NAMALWA (cell line): ENCODE measurements at places on chromosomes 7 and 10.
A peak's percentile ranks its signal among the peaks of the same experiment; 100 is the strongest.

GRCh38 chr7:55966851-55967250 is 2.5 kb downstream of the NIPSNAP2 start:
- DNase-seq, result no peak

- no peak for DNase-seq
These were observed 3.1 kb upstream of the LDB1 start for GRCh38 chr10:102123223-102123622.

DNA sequence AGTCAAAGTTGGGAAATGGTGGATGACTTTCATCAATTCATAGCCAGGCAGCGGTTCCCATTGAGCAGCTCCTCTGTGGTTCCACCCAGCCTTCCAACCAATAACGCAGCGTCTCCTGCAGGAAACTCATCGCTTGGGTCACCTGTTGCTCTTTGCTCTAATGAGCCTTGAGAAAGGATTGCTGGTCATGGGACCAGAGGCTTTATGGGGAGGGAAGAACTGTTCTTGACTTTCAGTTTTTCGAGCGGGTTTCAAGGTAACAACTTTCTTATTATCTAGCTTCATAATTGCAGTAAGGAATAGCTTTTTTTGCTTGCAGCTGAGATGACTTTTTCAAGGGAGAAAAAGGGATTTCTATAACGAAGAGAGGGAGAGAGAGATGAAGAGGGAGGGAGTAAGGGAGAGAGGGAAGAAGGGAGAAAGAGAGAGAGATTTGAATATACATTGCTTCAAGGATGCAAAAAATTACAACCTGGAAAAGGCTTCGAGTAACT is 405 bp upstream of the ENTPD1 start:
- DNase-seq, result no peak

DNA sequence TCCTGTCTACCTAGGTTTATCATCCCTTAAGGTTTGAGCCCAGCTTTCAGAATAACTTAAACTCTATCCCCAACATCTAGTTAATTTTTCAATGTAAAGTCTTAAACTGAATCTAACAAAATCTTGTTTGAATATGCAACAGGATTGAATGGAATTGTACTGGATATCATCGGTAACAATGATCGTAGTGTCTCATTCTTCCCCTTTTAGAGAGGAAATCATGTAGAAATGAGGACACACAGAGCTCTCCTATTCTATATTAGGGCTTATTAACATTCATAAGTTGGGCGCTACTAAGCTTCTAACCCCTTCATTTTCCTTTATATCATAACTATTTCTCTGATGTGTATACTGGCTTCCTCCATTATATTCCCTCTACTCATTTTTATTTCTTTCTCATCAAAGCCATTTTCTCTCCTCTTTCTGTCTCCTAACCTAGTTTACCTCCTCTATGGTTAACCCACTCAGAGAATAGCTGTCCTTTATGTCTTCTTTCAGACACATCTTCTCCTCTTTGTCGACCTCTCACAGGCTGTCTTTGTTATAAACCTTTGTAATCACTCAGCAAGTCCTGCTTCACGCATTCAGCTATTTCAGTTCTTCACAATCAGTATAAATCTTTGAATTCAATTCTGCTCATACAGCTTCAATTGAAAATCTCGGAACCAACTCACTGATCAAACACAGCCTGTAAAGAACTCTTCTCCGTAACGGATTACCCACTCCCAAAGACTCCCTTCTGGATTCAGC is 1019.0 kb upstream of the C7orf33 start:
- no peak for DNase-seq

- no peak for DNase-seq
These were observed 31.4 kb downstream of the CCNJ start for GRCh38 chr10:96074776-96075175.

DNA sequence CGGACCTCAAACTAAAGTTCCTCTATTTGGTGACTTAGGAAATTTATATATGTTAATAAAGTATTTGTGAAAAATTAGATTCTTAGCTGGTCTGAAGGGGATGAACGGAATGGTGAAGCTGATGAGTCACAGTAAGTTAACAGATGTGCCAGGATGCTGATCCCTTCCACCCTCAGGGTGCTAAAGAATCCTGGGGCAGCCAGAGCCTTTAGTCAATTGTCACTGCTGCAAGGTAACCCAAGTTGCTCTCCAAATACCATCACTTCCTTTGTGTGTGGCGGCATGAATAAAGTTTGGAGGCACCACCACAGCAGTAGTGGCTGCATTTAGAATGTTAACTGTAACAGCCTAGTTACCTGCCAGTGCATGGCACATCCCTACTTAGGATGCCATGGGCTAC is 222.6 kb upstream of the PPP1R3A start:
- DNase-seq, result no peak

GRCh38 chr7:118185163-118185860 is 1.3 kb downstream of the LSM8 start:
- peak; percentile 23 for DNase-seq

GRCh38 chr7:117405519-117405918 is 21.8 kb downstream of the ASZ1 start:
- DNase-seq, result no peak

DNA sequence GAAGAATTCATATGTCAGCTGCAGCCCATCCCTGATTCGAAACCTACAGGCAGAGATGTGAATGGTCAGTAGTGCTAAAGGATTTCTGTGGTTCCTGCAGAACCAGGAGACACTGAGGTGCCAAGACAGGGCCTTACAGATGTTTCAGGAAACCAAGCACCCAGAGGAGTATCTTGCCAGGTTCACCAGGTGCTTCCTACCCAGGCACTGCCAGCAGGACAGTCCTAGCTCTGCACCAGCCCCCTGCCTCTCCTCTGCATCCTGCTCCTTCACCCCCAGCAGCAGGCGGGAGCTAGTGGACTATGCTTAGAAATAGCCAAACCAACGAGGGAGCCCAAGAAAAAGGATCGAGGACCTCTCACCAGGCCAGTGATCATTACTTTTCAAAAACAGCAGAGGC is 4.2 kb upstream of the IKZF1 start:
- DNase-seq, result no peak

GRCh38 chr10:74418285-74418872 is 267.4 kb downstream of the ADK start:
- peak; percentile 1 for DNase-seq

DNA sequence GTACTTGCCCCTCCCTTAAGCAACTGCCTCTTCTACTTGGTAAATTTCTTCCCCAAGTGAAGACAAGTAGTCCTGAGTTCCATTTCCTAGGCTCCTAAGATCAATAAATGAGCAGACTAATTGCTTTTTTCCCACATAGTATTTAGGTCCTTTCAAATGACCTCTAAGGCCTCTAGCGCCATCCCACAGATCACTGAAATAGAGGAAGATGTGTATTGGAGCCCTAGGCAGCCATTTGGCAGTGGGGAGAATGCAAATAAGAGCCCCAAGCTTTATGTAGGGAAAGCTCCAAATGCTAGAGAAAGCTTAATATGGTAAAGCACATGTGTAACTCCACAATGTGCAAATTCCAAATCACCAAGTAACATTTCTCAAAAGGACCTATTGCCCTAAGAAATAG is 316.5 kb upstream of the PHF14 start:
- no peak for DNase-seq

GRCh38 chr7:107958764-107959526 is 44.0 kb downstream of the LAMB1 start:
- DNase-seq, result no peak

DNA sequence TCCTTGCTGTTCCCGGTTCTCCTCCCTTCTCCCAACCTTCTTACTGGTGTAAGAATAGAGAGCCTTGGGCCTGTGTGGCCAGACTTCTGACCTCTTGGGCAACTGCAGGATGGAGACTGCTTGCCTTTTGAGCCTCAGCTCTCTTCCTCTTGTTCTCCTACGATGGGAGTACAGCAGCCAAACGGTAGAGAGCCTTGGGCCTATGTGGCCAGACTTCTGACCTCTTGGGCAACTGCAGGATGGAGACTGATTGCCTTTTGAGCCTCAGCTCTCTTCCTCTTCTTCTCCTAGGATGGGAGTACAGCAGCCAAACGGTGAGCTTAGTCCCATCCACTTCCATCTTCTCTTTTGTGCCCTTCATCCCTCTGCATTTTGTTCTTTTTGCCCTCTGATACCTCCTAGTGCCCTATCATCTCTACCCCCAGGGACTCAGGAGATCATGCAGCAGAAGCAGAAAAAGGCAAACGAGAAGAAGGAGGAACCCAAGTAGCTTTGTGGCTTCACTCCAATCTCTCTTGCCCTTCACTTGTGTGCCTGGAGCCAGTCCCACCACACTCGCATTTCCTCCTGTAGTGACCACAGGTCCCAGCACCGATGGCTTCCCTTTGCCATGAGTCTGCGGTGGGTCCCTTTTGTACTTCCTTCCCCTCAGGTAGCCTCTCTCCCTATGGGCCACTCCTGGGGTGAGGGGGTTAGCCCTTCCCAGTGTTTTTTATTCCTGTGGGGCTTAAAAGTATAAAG is 15.3 kb downstream of the SLC25A13 start:
- no peak for DNase-seq

DNA sequence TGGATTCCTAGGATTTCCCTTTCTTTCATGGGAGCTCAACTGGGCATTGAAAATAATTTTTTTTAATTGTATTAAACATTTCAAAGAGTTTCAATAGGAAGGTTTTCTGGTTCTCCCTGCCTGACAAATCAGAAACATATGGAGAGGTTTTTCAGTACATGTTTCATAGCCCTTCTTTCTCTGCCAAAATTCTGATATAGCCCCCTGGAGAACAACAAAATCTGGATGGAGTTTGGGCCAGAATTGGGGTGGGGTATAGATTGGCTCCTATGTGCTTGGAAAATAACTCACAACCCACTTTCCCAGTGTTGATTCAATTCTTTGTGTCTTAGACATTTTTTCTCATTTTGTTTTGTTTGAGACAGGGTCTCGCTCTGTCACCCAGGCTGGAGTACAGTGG is 24.6 kb upstream of the EIF4H start:
- DNase-seq, result no peak

DNA sequence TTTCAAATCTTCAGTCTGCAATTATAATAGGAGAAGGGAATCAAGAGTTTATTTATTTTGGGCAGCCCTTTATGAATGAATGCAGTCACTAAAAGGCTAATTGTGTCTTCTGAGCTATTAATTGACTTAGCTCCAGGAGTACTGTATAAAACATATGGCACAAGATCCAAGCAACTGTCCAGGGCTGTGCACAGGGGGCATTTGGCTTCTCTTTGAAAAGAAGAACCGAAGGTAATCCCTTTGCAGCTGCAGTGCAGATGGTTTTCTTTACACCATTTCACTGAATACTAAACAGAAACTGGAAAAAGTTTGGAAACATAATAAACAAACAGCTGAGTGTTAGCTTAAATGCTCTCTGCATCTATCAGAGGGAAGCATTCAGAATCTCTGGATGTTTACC is 282.6 kb upstream of the LRRN3 start:
- DNase-seq, result no peak

- no peak for DNase-seq
These were observed 9.2 kb upstream of the ATXN7L1 start for GRCh38 chr7:105885387-105886111.

DNA sequence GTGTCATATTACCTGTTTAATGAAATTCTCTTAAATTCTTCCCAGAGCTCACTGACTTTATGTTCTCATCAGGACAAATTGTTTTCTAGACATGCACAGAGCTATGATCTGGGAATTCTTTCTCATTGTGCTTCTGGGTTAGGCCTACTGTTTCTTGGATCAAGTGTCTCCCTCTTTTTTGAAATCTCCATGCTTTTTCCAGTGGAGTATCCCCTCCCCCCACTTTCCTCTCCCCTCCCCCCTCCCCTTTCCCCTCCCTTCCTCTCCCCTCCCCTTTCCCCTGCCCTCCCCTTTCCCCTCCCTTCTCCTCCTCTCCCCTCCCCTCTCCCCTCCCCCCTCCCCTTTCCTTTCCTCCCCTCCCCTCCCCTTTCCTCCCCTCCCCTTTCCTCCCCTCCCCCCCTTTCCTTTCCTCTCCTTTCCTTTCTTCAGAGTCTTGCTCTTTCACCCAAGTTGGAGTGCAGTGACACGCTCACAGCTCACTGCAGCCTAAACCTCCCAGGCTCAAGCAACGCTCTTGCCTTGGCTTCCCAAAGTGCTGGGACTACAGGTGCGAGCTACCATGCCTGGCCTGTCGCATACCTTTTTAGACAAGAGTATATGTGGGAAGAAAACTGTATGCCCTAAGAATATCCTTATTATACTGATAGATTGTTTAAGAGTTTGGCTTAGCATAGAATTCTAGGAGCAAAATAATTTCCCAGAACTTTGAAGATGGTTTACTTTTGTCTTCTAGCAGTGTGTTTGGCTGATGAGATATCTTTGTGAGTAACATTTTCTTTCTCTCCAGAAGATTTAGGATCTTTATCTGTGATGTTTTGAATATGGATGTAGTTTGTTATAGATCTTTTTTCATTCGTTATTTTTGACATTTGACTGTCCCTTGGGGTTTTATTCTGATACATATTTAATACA is 2.5 kb downstream of the DYNC2I1 start:
- no peak for DNase-seq

DNA sequence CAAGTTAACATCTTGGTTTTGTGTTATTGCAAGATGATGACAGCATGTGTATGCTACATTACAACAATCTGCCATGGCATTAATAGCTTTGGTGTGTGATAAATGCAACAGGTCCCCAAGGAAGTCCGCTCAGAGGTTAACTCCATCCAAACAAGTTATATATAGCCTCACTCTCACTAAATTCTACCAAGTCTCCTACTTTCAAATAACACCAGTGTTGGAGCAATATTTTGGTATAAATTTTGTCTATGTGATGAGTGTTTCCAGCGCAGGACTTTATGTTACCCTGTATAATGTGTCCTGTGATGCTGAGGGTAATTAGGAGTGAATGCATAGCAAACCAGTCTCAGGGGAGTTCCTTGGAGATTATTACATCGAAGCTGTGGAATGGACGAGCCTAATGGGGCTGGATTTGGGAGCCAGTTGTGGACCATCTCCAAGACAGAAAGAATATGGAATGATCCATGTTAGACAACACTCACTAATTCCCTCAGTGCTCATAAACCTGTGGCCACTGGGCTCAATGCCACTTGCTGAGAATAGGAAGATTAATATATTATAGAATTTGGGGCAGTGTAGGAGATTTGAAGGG is 127.6 kb upstream of the CXCL12 start:
- no peak for DNase-seq

GRCh38 chr10:27911539-27911938 is 87.3 kb downstream of the ODAD2 start:
- DNase-seq, result no peak

GRCh38 chr7:100085515-100085914 is 3.3 kb upstream of the COPS6 start:
- no peak for DNase-seq

- peak; percentile 65 for DNase-seq
These were observed 19.5 kb downstream of the WNT8B start for GRCh38 chr10:100482181-100482833.

- DNase-seq, result no peak
These were observed 1.3 kb downstream of the SH2B2 start for GRCh38 chr7:102287981-102288278.

- no peak for DNase-seq
These were observed 71.1 kb upstream of the INSYN2A start for GRCh38 chr10:127267442-127267841.
